A172 (cell line): ENCODE measurements at places on chromosomes 3 and 15.
A peak's percentile ranks its signal among the peaks of the same experiment; 100 is the strongest.

DNA sequence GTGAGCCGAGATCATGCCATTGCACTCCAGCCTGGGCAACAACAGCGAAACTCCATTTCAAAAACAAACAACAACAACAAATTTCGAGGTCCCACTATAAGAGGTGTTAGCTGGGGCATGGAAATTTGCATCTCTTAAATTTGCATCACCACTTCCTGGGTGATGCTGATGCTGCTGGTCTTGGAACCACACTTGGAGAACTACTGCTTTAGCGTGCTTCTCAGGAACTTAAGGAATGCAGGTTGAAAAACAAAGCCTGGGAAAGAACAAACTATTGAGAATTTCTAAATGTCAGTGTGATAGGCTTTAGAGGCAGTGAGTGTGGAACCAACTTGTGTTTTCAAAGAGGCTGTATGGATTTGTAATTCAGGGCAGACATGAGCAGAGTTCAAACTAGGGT lies 858.4 kb upstream of the ARPP21 start:
- peak; percentile 11 for DNase-seq

- no peak for DNase-seq
Observed at GRCh38 chr15:34647569-34648293, 64.3 kb upstream of the GOLGA8B start.

DNA sequence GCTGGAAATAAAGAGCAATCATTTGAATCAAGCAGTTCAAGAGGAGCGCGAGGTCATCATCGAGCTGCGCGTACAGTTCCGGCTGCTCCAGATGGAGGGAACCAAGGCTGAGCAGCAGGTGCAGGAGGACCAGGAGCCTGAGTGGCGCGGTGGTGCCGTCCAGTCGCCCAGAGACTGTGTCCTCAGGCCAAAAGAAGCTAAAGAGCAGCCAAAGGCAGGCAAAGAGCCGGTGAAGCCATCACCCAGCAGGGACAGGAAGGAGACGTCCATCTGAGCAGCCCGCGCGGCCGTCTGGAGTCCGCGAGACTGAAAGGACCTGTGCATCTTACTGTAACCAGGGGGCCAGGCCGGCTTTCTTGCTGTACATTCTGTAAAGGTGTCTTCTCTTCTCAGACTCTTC lies 277.2 kb upstream of the TTC14 start:
- DNase-seq, result no peak

DNA sequence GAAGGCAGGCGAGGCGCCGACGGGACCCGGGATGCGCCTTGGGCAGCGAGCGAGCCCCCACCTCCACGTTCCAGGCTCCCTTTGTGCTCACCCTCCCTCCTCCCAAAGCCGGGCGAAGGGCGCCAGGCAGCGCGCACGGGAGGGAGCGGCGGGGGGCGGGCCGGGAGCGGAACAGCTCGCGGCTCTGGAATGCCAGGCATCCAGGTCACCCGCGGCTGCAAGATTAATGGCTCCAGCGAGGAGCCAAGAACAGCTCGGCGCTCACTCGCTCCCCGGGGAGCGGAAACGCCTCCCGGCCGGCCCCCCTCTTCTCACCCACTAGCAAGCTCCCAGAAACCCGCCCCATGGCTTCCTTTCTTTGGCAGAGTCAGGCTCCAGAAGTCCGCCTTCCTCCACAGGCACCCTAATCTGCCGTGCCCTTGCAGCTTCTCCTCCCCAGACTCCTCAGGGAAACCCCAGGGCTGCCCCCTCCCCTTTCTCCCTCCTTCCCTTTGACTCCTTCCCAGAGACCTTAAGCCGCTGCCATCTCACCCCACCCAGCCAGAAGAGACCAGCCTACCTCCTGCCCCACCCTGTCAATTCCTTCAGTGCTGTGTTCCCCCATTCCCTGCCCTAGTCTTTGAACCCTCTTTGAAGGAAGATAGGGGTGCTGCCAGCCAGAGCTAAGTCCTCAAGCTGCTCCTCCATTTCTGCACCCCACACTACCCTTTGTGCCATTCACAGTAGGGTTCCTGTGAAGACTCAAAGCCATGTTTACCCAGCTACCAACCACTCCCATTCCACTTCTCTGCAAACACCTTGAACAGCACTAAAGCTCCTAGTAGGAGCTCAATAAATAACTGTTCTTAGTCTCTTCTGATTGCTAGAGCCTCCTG lies 9.9 kb downstream of the AMOTL2 start:
- DNase-seq, result peak; percentile 98

GRCh38 chr3:5232570-5232969 lies 45.1 kb downstream of the EDEM1 start:
- no peak for DNase-seq

GRCh38 chr15:63060699-63061098 lies 18.2 kb downstream of the TPM1 start:
- DNase-seq, result no peak

DNA sequence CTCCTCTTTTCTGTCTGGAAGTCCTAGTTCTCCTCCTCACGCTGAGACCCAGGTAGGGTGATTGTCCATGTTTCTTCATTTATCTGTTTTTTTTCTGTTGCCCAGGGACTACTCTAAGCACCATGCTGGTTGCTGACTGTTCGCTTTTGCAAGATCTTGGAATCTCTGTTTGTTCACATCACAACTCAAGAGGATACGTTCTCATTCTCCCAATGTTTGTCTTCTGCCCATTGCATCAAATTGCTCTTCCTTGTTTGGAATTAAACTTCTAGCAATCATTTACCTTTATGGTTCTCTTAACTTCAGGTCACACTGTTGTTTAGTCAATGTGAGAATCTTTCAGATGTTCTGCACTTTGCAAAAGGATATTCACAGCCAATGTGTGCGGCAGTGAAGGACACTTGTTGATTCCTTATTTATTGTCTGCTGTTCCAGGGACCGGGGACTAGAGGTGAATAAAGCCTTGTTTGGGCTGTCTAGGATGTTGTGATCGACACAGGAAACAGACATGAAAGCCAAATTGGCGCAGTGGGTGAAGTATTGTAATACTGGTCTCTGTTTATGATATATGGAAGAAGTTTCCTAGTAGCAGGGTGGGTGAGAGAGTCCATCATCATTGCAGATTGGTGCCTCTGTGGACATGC lies 24.5 kb downstream of the LPP start:
- no peak for DNase-seq

DNA sequence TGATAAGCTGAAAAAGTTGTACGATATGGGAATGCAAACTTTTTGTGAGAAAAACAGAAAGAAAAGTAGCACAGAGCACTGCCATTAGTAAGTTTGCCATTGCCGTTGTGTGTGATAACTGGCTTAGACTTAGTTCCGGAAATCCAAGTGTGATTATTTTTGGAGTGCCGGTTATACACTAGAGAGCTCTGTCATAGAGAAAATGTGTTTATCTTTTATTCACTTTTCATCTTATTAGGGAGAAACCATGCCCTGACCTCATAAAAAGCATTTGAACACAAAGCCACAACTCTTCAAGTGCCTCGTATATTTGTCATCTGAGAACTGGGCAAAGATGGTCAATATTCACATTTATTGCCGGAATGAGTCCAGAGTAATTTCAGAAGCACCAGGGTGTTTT lies 36.1 kb downstream of the CTDSPL start:
- DNase-seq, result no peak

- peak; percentile 43 for DNase-seq
Observed at GRCh38 chr15:74635228-74635627, 19.6 kb downstream of the CLK3 start.

DNA sequence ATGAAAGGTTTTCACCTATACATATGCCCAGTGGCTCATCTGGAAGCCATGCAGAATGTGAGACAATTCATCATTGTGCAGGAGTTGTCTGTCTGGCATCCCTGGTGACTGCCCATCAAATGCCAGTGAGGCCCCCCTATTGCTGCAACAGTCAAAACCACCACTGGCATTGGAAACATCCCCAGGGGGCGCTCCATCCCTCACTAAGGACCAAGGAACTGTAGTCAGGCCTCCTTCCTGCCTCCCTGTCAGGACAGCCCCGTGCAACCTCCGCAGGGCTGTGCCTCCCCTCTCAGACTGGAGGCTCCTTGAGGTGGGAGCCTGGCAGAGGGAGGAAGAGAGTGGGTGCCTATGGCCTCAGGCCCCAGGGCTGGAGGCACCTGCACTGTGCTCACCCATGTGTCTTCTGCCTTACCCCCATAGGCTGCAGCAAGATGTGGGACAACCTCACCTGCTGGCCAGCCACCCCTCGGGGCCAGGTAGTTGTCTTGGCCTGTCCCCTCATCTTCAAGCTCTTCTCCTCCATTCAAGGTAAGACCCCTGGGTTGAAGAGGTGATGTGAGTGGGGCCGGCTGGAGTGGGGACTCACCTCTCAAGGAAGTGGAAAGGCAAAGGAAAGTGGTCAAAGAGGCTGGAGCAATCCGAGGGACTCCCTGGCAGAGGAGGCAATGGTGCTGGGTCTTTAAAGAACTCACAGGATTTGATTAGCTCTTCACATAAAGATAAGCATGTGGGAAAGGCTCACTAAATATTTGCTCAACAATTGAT lies 16.5 kb downstream of the VIPR1 start:
- no peak for DNase-seq

GRCh38 chr3:147962408-147963164 lies 553.4 kb downstream of the ZIC1 start:
- no peak for DNase-seq

- no peak for DNase-seq
Observed at GRCh38 chr3:23497156-23497555, 294.0 kb downstream of the UBE2E2 start.

DNA sequence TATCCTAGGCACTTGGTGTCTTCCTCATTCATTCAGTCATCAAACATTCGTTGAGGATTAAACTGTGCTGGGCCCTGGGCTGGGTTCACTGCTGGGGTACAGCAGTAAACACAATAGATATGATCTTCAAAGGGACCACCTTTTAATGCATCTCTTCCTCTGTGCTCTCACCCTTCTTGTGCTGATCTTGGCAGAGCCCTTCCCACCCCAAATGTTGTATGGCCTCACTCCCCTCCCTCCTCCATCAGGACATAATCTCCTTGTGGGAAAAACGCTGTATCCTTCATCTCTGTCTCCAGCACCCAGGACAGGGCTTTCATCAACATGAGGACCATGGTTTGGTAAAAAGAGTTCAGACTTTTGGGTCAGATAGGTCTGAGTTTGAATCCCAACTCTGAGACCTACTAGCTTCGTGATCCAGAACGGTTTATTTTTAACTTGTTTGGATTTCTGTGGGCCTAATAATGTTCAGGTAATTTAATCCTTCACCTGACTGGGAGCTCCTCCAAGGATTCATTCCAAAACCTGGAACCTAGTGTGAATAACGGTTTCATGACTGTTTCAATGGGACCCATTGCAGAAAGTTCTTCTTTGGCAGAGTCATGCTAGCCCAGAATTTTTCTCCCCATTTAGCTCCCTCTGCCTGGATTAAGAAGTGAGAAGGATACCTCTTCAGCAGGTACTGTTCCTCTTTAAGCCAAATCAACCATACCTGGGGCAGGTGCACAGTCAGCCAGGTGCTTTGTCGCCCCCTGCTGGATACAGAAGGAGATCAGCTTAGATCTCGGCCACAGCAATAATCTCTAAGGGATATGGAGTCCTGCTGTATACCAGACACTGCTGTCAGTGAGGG lies 5.2 kb upstream of the WNT7A start:
- DNase-seq, result peak; percentile 57

DNA sequence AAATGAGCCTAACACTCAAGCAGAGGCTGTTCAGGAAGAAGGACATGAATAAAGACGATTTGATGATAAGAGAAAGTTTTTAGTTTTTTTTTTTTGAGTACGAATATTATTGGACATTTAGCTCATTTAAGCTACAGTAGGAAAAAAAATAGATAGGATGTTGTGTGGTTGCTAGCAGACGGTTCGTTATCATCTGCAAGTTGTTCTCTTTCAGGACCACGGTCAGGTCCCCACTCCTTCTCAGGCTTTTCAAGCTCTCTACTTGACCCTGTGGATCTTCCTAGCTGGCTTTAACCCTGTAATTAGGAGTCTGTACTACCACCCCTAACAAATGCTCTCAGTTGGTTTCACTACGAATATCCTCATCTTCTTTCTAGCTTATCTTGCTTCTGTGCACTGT lies 1.1 kb downstream of the KCNH8 start:
- peak; percentile 46 for DNase-seq

DNA sequence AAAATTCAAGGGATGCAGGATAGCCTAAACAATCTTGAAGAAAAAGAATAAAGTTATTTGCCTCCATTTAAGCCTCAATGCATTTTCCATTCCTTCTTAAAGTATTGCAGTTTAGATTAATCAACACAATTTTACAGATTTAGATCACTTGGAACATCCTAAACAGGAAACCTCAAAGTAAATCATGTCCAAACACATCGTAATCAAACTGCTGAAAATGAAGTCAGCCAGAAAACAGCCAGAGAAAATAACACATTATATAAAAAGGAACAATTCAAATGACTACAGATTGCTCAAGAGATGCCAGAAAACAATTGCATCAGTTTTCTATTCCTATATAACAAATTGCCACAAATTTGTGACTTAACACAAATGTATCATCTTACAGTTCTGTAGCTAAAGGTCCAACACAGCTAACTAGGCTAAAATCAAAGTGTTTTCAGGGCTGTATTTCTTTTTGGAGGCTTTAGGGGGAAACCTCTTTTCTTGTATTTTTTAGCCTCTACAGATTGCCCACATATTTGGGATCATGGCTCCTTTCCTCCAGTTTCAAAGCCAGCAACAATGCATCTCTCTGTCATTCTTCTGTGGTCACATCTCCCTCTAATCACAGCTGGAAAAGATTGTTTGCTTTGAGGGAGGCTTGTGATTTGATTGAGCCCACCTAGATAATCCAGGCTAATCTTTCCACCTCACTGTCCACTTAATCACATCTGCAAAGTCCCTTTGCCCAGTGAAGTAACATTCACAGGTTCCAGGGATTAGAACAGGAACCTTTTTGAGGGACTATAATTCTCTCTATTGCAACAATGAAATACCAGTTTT lies 543.3 kb upstream of the UBE2E2 start:
- no peak for DNase-seq

DNA sequence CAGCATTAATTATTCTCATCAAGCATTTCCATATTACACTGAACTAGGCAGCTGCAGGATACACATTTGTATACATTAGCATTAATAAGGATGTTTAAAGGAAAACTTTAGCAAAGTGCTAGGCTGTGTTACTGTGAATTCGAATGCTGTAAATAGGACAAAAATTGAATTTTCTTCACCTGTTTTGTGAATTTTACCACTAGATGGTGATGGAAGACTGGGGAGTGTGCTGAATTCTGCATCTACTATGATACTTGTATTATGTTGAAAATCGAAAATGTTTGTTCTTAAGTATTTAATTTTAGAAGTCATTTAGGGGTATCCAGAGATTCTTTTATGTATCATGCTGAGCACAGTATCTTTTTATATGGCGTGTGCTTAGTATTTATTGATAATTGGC lies 12.3 kb upstream of the P2RY14 start:
- peak; percentile 44 for DNase-seq

GRCh38 chr3:158465074-158465473 lies 105.9 kb upstream of the MLF1 start:
- no peak for DNase-seq

GRCh38 chr15:67979281-67979680 lies 74.8 kb upstream of the PIAS1 start:
- DNase-seq, result no peak

GRCh38 chr3:195255176-195255500 lies 15.8 kb downstream of the XXYLT1 start:
- DNase-seq, result no peak

DNA sequence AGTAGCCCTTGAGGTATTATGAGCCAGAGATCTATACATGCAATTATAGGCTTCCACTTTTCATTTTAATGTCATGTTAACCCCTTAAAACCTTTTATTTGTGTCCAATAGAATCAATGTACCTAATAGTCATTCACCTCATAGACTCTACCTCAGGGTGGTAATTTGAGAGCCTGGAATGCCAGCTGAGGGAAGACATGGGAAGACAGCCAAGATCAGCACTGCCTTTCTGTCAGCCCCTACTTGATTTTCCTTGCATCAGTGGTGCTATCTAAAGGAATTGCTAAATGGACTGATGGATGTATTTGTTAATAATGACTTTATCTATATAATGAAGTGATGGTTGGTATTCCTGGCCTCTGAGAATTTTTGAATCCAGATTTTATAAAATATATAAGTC lies 113.3 kb upstream of the GBE1 start:
- DNase-seq, result no peak
